Cardiac muscle cell (in vitro differentiated cells and primary cell): ENCODE measurements at places on chromosomes 6 and 20. TPM values are rescaled to one million over a fixed set of nuclear protein-coding genes. Genes with fewer than 3 reads are reported as not detected.

The DAAM2 gene
- 3.4 and 7.5 TPM in 2 replicates for polyA plus RNA-seq

DNA sequence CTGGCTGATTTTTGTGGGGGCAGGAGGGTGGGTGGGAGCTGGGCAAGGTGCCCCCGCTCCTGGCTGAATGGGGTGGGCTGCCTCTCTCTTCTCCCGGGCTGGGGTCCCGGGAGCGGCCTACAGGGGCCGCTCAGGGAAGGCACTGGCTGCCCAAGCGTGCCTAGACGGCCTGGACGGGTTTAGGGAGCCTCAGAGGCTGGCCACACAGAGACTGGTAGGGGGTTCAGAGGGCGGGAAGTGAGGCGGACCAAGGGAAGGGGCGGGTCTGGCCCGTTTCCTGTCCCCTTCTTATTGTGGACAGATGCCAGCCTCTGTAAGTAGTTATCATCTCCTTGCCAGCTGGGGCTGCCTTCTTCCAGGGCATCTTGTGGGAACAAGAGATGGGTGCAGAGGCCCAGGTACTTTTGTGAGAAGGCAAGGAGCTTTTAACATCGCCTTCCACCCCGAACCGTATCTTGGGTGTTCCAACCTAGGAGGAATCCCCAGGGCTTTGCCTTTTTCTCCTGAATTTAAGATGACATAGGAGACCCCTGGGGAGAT lies 437 bp downstream of the CD40 start:
- no peak for DNase-seq

GRCh38 chr6:2876210-2877056 lies 26.7 kb downstream of the SERPINB9 start:
- peak; percentile 95 for DNase-seq

DNA sequence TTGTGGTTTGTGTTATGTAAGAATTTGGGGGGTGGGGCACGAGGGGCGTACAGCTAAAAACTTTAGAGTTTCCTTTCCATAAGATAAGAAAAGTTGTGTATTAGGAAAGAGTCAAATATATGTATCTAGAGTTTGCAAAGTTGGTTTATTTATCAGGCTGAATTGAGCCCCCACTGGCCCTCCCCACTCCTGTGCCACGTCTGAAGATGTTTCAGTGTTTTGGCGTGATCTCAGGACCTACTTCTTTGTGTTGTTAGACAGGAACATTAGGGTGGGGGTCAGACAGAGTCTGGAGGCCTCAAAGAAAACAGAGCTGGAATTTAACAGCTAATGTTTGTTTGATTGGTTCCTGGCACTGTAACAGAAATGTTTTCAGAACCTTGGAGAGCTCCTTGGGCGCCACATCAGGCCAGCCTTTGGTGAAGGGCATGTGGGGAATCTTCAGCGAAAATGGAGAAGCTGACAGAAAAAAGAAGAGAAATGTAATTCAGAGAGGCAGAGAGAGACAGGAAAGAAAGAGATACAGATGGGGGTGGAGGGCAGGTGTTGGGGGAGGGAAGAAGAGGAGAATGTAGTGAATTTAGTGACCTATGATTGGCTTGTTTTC lies 674 bp downstream of the NRSN1 start:
- DNase-seq, result peak; percentile 66

The BPIFB4 gene
- not detected in 2 replicates for polyA plus RNA-seq

The PGC gene
- 0.10 TPM in 1 of 2 replicates, not detected in the other for polyA plus RNA-seq

DNA sequence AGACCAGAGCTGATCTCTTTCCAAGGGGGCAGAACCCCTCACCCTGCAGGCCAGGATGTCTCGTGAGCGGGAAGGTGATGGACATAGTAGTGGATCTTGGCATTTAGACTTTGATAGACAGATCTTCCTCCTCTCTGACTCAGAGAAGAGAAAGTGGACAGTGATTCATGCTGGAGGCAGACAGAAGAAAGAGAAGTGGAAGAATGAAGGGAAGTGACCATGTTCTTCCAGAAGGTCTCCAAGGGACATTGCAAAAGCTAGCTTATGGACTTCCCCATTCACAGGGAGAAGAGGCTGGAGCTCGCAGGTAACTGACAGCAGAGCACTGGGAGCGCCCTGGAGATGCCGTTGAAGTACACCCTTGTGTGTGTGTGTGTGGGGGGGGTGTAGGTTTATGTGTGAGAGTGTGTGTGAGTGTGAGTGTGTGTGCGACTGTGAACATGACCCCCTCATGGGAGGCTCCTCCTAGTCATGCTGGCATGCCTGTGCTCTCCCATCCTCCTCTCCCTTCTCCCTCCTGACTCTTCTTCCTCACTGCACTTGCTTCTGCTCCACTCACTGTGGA lies 8.0 kb upstream of the RAET1L start:
- no peak for DNase-seq

DNA sequence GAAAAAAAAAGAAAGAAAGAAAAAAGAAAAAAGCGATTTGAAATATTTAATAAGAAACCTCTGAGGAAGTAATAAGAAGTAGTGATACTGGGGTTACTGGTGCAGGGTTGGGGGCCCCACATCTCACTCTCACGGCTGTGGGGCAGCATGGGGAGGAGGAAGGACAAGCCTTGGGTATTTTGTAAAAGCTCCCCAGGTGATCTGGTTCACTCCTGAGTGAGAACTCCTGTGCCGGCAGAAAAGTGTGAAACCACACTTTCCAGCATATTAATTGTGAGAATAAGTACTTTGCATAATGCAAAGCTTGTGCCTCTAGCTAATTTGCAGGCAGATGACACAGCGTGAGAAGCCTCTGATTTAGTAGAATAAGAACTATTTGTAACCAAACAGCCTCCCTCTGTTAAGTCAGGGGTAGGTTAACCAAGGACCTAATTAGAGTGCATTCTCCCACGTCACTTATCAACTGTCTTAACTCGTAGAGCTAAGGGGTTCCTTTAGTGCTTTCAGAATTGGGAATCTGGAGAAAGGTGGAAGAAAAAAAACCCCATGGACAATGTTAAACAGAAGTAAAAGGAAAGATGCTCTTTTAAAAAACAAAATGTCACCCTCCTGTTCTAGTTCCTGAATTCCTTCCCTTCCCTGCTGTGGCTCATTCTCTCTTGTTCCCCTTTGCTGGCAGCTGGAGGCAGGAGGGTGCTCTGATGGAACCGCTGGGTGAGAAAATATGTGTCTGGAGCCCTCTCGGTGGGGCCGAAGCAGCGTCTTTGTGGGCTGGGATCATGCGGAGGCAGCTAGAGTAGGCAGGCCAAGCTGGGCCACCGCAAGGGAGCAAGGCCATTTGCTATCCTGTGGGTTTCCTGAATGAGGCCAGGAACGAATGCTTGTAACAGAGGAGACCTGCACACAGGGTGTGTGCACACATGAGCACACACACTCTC lies 108.7 kb downstream of the FYN start:
- peak; percentile 20 for DNase-seq

DNA sequence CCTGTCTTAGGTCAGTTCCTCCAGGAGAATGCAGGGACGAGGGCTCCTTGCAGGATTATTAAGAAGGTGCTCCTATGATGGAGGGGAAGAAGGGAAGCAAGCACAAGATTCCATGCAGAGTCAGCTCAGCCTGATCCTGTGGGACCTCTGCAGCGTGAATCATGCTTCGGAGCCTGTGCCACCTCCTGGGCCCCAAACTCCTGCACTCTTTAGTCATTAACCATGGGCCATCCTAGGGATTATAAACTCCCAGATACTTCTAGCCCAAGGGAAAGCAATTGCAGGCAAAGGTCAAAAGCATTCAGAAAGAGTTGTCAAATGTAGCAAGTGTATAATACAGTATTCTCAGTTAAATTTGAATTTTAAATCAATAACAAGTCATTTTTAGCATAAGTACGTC lies 208.7 kb upstream of the PMEPA1 start:
- no peak for DNase-seq

- peak; percentile 83 for DNase-seq
Observed at GRCh38 chr6:12601881-12602280, 114.7 kb upstream of the PHACTR1 start.

The MAP3K7 gene
- 31.9 and 38.2 TPM in 2 replicates for polyA plus RNA-seq

The GNMT gene
- polyA plus RNA-seq, result 0.21 and 1.3 TPM in 2 replicates

GRCh38 chr6:20954315-20954714 lies 420.1 kb downstream of the CDKAL1 start:
- DNase-seq, result no peak

DNA sequence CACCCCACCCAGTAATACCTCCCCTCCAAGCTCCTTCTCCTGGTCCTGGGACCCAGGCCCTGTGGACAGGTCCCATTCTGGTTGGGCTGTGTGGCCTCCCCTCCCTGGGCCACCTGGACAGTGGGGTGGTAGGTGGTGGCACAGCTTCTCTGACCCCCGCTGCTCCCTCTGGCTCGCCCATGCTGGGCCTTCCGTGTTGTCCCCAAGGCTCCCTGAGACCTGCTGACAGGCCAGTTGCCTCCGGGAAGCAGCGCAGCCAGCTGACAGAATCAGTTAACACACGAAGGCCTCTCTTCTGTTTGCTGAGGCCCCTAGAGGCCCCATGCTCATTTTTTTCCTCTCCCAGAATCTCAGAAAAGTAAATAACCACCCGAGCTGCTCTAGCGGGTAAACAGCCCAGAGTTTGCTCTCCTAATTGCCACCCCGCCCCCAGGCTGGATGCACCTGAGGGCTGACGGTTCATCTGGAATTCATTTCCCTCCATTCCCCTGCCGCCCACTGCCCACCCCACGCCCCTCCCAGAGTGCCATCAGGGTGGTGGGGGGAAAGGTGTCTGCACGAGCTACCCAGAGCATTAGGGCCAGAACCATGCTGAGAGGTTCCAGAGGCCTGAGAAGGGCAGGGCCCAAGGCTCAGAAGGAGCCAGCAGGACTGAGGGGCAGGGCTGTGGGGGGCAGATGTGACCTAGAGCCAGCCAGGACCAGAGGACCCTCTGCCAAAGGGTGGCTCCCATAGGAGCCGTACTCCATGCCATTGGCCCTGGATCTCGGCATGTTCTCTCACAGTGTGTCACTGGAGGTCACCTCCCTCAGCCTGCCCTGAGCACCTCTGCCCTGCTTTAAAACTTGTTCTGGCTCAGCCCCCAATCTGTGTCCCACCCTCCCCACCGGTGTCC lies 157.5 kb downstream of the GRM4 start:
- DNase-seq, result peak; percentile 34

DNA sequence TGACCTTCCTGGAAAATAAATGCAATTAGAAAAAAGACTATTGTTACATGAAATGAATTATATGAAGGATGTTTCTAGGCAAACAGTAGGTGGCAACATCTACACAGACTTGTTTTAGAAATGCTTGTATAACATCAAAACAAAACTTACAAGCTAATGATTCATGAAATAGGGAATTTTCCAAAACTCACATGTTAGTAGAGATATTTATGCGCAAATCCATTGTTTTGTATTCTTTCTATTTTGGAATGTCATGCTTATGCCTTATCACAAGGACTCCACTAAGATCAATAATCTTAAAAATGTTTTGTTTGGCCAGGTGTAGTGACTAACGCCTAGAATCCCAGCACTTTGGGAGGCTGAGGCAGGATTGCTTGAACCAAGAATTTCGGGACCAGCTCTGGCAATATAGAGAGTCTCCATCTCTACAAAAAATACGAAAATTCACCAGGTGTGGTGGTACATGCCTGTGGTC lies 32.3 kb upstream of the LGSN start:
- DNase-seq, result peak; percentile 78

- no peak for DNase-seq
Observed at GRCh38 chr20:17799575-17800227, 99.9 kb downstream of the BANF2 start.

DNA sequence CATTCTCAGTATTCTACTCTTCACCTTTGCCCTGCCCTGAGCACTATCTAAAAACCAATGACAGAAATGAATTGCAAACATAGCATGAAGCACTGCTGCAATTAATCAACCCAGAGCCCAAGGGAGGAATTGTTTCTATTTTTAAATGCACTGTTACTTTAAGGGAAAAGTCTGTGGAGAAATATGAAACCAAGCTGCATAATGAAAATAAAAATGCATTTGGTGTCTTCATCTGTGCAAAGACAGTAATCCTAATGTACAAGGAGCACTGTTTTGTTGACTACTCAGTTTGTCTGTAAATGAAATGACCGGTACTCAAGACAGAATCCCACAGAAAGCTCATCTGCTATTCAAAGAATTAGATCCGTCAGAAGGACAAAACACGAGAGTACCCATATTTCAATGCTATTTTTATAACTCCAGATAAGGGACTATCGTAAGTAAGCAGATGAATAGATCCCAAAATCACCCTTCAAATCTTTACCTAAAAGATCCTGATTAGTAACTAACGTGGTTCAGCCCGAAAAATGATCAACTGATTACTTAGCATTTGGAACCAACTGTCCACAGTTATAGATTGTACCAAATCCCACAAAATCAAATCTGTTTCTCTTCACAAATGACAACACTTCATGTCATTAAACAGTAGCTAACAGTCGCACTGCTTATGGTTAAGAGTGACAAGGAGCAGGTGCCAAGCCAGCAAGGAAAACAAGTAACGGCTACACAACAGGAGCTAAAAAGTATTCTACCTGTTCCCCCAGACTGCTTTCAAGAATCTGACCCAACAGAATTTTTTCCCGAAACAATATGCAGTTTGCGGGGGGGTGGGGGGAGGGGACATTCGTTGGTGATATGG lies 2.4 kb downstream of the KIF13A start:
- DNase-seq, result peak; percentile 53

GRCh38 chr20:8856668-8857067 lies 212.2 kb upstream of the PLCB4 start:
- no peak for DNase-seq

DNA sequence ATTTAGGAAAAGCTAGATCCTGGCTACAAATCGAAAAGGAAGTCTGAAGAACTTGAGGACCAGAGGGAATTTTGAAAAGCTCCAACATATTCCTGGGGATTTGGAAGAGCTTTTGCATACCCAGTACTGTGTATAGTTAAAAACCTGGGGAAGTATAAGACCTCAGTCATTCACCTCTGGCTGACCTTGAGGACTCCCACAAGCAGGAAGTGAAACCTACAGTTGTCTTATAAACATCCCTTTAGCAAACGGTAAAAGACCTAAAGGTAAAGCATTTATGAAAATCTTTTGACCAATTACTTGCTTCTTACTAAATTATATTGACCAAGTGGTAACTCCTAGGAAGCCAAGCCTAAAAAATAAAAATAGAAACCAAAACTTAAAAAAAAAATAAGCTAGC lies 175.0 kb downstream of the HAO1 start:
- no peak for DNase-seq

- no peak for DNase-seq
Observed at GRCh38 chr6:87075168-87075567, 19.7 kb downstream of the CGA start.

DNA sequence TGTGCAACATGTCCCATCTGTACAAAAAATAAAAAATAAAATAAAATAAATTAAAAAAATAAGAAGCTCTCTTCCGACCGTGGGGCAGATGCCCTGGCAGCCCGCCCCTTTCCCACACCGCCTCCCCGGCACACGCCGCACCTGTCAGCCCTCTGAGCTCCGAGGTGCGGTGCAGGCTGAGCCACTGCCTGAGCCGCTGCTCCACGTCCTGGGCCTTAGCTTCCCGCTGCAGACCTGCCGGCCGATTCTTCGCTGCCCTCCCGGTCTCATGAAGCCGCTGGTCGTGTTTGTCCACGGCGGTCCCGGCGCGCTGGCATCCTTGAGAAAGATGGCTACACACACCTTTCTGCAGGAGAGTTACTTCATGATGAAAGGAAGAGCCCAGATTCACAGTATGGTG lies 10.7 kb upstream of the CLPSL2 start:
- DNase-seq, result no peak
